ENCODE measurements at places on chromosomes 6 and 20. TPM values are rescaled to one million over a fixed set of nuclear protein-coding genes. Genes with fewer than 3 reads are reported as not detected.

Gene CGAS
- 0.37 TPM for total RNA-seq

- H3K27ac ChIP-seq, result no peak overlapping the region
- peaks cover 20% of the 10 kb centered on the region for H3K4me1 ChIP-seq
- H3K4me3 ChIP-seq, result no peak overlapping the region
Observed at GRCh38 chr6:67544851-67545452, 1090.1 kb upstream of the ADGRB3 start.

- no peak for DNase-seq
- H3K4me1 ChIP-seq, result no peaks in the 10 kb centered on the region
- H3K27me3 ChIP-seq, result peaks cover 18% of the 10 kb centered on the region
- H3K27ac ChIP-seq, result no peak overlapping the region
- no peak overlapping the region for H3K4me3 ChIP-seq
- no peaks in the 10 kb centered on the region for H3K36me3 ChIP-seq
Observed at GRCh38 chr20:23533161-23533560, 35.1 kb downstream of the CST9L start.

- DNase-seq, result no peak
- peaks cover 8% of the 10 kb centered on the region for H3K27me3 ChIP-seq
Observed at GRCh38 chr6:89385156-89385667, 26.9 kb downstream of the RRAGD start.

All from osteocyte (in vitro differentiated cells).